Mucosa of gallbladder (tissue), 1 donor: ENCODE measurements at places on chromosomes 16 and 17.

DNA sequence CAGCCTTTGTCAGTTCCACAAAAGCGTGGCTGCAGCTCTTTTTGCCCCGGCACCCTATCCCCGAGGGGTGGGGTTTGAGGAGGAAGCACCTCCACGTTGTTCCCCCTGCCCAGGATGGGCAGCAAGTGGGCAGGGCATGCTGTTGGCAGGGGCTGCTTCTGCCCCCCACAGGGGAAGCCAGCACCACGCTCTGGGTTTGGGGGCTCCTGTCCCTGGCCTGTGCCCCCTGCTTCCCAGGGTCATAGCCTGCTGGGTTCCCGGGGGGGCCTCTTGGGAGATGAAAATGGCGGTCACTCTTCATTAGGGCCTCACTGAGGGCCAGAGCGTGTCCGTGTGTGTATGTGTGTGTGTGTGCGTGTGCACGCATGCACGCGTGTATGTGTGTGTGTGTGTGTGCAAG, 22.8 kb downstream of the LASP1 start:
- DNase-seq, result no peak

DNA sequence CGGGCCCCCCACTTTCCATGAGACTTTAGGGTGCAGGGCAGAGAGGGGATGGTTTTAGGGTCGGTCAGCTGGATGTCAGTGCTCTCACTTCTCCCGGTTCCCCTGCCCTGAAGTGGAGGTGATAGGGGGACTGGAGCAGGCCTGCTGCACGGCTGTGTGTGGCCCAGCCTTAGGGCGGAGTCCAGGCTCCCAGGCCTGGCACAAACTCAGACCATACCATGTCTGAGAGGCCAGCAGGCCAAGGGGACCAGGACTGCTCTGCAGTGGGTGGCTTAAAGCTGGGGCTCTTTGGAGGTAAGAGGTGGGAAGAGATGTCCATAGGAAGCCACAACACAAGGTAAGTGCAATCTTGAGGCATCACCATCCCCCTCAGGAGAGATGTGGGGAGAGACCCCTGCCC, 8.3 kb downstream of the TFAP4 start:
- no peak for DNase-seq

DNA sequence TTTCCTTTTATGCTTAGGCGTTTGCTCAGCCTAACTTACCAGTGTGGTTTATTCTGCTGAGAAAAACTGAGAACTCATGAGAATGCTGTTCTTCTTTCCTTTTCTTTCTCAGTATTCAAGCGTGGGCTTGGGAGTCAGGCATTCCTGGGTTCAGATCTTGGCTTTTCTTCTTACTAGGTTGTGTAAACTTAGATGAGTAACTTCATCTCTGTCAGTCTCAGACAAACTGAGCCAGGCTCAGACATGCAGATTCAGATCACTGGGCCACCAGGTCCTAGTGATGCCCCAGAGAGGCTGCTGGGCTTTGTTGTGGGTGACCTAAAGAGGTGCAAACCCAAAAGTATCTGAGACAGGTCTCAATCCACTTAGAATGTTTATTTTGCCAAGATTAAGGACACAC, 95.8 kb upstream of the MPHOSPH6 start:
- DNase-seq, result no peak

- DNase-seq, result no peak
Measured at GRCh38 chr17:80588702-80589383, 44.2 kb downstream of the RPTOR start.

GRCh38 chr17:79951361-79952264, 84.1 kb downstream of the TBC1D16 start:
- DNase-seq, result no peak

GRCh38 chr17:57203040-57203439, 53.3 kb upstream of the MSI2 start:
- no peak for DNase-seq
